Liver (tissue), 10 donors: ENCODE measurements at places on chromosomes 1 and 21. TPM values are rescaled to one million over a fixed set of nuclear protein-coding genes. Genes with fewer than 3 reads are reported as not detected.
A peak's percentile ranks its signal among the peaks of the same experiment; 100 is the strongest.

GRCh38 chr1:245978915-245979314 is 528.2 kb downstream of the SMYD3 start:
- no peaks in the 10 kb centered on the region for H3K27me3 ChIP-seq
- no peaks in the 10 kb centered on the region for H3K4me1 ChIP-seq
- DNase-seq, result no peak
- H3K4me3 ChIP-seq, result no peak overlapping the region
- no peak overlapping the region for H3K27ac ChIP-seq

DNA sequence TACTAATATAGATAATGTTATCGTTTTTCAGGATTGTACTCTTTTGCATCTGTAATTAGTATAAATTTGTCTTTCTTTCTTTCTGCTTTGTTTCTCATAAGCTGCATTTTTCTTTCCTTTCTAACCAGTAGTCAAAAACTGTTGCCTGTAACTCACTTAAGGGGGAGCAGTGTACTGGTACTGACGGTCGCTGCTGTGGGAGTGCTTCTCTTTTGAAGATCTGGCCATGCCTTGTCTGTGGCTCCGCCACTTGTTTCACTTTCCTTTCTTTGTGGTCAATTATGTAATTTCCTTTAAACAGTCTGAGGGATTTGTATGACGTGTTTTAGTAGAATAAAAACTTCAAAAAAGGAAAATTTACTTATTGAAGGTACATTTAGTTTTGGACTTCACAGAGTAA is 37.0 kb downstream of the MIA3 start:
- peak overlapping the region; percentile 26 for H3K27ac ChIP-seq
- H3K4me1 ChIP-seq, result peaks cover 8% of the 10 kb centered on the region
- no peak overlapping the region for H3K4me3 ChIP-seq
- H3K27me3 ChIP-seq, result no peaks in the 10 kb centered on the region
- DNase-seq, result no peak
- H3K36me3 ChIP-seq, result peaks cover 59% of the 10 kb centered on the region

DNA sequence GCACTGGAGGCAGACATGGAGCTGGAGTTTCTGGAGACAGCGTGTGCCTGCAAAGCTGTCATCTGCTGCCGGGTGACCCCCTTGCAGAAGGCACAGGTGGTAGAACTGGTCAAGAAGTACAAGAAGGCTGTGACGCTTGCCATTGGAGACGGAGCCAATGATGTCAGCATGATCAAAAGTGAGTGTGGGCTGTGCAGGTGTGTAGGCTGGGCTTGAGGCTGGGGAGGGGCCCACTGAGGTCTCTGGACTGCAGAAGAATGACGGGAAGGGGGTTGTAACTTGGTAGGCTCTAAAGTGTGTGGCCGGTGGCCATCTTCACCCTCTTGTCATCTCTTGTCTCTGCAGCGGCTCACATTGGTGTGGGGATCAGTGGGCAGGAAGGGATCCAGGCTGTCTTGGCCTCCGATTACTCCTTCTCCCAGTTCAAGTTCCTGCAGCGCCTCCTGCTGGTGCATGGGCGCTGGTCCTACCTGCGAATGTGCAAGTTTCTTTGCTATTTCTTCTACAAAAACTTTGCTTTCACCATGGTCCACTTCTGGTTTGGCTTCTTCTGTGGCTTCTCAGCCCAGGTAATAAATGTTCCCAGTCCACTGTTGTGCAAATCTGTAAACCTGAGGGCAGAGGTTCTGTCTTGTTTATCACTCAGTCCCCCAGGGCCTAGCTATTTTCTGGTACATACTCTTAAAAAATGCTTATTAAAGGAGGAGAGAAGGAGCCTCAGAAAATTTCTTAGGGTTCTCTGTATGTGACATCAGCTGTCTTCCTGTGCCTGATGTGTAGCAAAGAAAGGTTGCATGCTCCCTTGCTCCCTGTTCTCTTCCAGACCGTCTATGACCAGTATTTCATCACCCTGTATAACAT is 19.9 kb downstream of the ATP8B2 start:
- H3K27ac ChIP-seq, result no peak overlapping the region
- DNase-seq, result no peak
- no peak overlapping the region for H3K4me3 ChIP-seq
- H3K27me3 ChIP-seq, result no peaks in the 10 kb centered on the region
- H3K36me3 ChIP-seq, result no peaks in the 10 kb centered on the region
- H3K4me1 ChIP-seq, result no peaks in the 10 kb centered on the region

DNA sequence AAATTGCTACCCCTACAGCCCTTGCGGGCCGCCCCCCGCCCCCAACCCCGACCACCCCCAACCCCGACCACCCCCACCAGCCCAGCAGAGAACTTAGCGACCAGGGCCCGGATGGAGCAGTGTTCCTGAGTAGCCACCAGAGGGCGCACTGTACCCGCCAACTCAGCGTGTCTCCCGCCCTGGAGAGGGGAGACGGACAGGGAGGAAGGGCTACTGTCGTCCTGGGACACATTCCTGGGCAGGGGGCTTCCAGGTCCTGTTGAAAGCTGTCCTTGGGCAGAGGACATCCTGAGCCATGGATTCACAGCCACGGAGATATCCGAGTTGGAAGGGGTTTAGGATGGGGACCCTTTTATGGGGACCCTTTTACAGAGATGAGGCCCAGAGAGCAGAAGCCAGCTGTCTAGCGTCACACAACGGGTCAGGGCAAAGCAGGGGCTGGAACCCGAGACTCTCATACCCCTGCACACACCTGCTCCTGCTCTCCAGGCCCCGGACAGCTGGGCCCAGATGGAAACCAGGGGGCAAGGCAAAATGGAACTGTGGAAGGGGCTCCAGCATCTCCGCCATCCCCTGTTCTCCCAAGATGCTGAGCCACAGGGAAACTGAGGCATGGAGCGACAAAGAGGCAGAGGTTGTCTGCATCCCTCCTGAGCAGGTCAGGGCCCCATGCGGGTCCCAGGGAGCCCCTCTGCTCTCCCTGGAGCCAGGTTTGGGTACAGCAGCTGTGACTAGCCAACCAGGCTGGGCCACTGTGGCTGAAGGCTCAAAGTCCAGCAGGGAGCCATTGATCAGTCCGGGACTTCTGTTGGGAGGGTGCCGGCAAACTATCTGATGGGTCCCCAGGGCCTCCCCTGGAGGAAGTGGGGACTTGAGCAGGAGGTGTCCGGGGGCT is 25.0 kb upstream of the LAPTM5 start:
- no peaks in the 10 kb centered on the region for H3K27me3 ChIP-seq
- peaks cover 5% of the 10 kb centered on the region for H3K4me1 ChIP-seq
- H3K27ac ChIP-seq, result no peak overlapping the region
- H3K36me3 ChIP-seq, result no peaks in the 10 kb centered on the region
- peak; percentile 90 for DNase-seq

The ILDR2 gene
- 7.4 TPM for total RNA-seq

- peaks cover 24% of the 10 kb centered on the region for H3K4me1 ChIP-seq
- H3K36me3 ChIP-seq, result no peaks in the 10 kb centered on the region
- no peak for DNase-seq
- H3K27ac ChIP-seq, result no peak overlapping the region
Measured at GRCh38 chr1:89900791-89901708, 80.2 kb downstream of the LRRC8D start.

The CRYBG2 gene
- total RNA-seq, result under 0.01 TPM

DNA sequence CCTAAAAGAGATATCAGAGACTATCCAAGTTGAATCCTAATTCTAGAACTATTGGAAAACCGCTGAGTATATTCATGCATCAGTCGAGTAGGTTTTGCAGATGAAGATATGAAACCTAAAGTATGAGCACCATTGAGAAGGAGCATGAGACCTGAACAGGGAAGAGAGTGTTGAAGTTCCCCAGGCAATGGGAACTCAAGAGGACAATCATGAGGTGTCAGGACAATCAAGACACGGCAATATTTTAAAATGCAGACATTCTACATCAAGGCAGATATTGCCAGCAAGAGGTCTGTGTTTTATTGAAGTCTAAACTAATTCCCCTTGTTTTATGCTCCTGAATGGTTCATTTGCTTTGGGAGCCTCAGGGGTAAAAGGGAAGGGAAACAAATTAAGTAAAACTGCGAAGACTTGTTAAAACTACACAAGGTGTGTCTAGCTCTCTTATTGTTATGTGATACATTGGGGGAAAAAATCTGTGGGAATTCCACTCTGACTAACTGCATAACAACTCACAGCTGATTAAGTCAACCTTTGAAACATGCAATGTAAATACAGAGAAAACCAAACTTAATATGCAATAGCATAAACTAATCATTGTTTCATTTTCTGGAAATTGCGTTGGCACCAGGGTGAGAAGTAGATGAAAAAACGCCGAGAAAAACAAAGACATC is 347.9 kb upstream of the ADGRL2 start:
- H3K4me3 ChIP-seq, result no peak overlapping the region
- H3K27ac ChIP-seq, result no peak overlapping the region
- H3K36me3 ChIP-seq, result no peaks in the 10 kb centered on the region
- no peaks in the 10 kb centered on the region for H3K27me3 ChIP-seq
- DNase-seq, result no peak

The LUZP1 gene
- total RNA-seq, result 5.9 TPM

- DNase-seq, result peak; percentile 59
- H3K36me3 ChIP-seq, result no peaks in the 10 kb centered on the region
- no peak overlapping the region for H3K4me3 ChIP-seq
Measured at GRCh38 chr1:203172184-203173010, 3.2 kb downstream of the MYBPH start.
